ENCODE measurements at places on chromosomes 1 and 21.

DNA sequence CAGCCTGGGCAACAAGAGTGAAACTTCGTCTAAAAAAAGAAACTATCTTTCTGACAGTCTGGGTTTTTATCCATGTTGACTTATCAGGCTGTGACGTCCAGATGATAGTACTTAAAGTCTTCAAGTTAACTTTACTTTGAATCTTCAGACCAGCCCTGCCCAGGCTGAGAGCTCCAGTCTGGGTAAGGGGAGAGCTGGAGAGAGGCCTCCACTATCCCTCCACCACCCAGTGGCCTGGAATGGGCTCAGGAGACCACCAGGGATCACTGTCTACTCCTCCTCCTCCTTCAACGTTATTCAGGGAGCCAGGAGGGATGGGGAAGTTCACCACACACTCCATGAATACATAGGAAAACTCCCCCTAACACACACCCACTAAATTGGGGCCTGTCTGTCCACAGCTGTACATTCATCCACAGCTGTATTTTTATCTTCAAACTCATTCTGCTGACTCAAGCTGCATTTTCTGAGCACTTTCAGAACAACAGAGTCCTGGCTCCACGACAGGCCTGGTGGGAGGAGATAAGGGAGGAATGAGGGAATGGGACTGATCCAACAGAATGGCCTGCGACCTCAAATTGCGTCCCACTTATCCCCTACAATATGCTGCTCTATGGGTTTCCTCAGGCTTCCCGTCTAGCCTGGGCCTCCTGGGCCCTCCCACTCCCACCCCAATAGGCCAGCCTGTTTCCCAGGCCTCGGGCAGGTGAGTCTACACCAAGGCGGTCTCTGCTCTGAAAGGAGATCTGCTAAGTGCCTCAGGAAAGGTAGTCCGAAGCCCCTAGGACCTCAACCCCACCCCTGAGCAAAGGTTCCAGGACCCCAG lies 1.8 kb downstream of the SLC45A3 start:
- DNase-seq = no peak

GRCh38 chr1:108643492-108644335 lies 17.2 kb downstream of the HENMT1 start:
- DNase-seq = no peak

DNA sequence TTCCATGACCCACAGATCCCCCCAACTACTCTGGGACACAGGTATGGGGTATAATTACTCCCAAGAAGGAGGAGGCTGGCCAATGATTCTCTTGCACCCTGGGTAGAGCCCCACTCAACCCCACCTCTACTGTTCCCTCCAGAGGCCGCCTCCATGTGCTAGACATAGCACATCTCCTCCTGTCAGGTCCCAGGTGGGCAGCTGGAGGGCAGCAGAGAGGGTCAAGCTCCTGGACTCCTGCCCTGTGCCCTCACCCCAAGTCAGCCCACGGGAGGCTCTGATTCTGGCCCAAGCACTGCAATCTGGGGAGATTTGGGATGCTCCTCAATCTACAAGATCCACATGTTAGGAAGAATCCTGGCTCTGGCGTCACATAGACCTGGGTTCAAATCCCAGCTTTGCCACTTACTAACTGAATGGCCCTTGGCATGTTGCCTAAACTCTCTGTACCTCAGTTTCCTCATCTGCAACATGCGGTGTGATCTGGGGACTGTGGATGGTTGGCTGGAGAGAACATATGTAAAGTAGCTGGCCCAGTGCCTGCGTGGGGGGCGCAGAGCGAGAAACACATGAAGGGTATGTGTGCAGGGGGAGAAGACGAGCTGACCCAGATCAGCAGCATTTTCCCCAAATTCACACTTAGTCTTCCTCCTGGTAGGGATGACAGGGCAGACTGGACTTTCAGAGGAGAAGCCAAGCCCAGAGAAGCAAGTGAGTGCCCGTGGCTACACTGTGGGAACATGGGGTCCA lies 23.2 kb downstream of the TNNT2 start:
- no peak for DNase-seq

- DNase-seq = no peak
Measured at GRCh38 chr1:174766727-174767126, 233.0 kb upstream of the CACYBP start.

- no peak for DNase-seq
Measured at GRCh38 chr1:19533626-19534025, 48.3 kb upstream of the CAPZB start.

- DNase-seq = no peak
Measured at GRCh38 chr1:226135709-226136108, 50.8 kb downstream of the ACBD3 start.

GRCh38 chr1:33056426-33056825 lies 19.7 kb upstream of the AK2 start:
- DNase-seq = no peak

- DNase-seq = no peak
Measured at GRCh38 chr1:46300673-46301405, 2.6 kb downstream of the LRRC41 start.

DNA sequence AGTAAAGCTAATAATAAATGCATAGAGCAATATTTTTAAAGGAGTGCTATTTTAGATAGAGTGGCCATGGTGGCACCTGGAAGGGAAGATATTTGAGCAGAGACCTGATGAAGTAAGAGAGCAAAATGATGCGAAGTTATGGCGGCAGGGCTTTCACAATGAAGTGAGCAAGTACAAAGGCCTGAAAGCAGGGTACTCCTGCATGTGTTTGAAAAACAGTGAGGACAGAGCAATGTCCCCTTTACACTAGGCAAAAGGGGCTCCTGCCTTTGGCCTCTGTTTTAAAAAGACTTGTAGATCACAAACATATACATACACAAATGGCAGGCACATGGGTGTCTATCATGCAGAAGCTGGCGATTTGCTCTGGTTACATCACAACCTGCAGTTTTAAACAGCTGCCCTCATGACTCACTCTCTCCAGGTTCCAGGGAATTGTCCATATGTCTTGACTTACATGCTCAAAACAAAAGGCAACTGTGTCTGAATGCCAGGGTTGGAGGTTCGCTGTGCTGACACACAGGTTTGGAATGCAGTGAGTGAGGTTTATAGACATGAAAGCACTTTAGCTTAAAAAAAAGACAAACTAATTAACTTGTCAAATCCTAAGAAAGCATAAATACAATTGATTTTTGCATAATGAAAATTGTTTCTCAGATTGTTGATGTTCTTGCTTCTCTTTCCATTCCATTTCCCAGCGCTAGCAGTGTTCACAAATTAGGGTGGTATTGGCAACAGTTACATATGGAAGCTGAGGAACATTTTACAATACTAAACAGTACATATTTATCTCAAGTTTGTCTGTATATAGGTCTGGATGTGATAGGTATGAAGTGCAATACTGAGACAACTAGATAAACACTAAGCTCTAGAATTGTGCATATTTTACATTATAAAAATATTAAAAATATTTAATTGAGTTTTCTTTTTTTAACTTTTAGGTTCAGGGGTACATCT lies 313.9 kb downstream of the BARHL2 start:
- DNase-seq = no peak

DNA sequence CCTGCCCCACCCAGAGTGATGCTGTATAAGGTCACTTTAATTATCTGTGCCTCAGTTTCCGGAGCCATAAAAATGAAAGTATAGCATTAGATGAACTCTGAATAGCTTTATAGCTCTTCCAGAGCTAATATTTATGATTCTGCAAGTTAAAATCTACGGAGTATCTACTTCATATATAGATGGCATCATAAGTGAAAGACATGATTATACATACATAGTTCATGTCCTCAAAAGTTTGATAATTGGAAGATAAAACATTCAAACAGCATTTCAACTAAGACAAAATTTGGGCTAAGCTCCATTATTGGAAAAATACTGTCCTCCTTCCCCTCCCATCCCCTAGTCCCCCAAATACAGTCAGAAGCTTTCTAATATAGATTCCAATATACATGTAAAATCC lies 4.2 kb downstream of the AKT3 start:
- DNase-seq = no peak

GRCh38 chr1:207644166-207644851 lies 624 bp upstream of the CR1L start:
- DNase-seq = no peak

Measured in stimulated activated CD4-positive, alpha-beta T cell treated with anti-CD3 and anti-CD28 coated beads, Interleukin-15, amount 100 ng/mL, for 48 hours (primary cell).